Dermis blood vessel endothelial cell (primary cell): ENCODE measurements at places on chromosomes 6 and 20. TPM values are rescaled to one million over a fixed set of nuclear protein-coding genes. Genes with fewer than 3 reads are reported as not detected.

The DEFB118 gene
- not detected in 2 replicates for total RNA-seq

The PRKN gene
- 0.34 and 0.56 TPM in 2 replicates for total RNA-seq

The RAD21L1 gene
- total RNA-seq: not detected in 2 replicates

The VNN1 gene
- not detected in 2 replicates for total RNA-seq

The PSORS1C2 gene
- not detected in 2 replicates for total RNA-seq

The HSPA12B gene
- total RNA-seq: 15.1 and 16.7 TPM in 2 replicates

DNA sequence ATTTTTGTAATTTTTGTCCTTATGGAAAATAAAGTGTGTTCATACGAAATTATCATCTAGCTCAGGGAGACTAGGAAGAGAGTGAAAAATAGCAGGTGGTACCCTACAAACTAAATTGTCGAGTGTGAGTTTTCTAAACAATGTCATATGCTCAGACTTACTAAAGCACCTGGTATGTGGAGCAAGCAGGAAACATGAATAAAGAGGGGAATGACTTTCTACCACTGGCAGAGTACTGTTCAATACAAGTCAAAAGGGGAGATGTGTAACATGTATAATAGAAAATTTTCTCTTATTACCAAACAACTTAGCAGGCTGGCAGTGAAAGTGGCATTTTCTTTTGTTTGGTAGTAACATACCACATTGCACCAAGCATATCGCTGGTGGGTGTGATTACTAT lies 36.1 kb downstream of the CTNNBL1 start:
- DNase-seq: peak; percentile 35

DNA sequence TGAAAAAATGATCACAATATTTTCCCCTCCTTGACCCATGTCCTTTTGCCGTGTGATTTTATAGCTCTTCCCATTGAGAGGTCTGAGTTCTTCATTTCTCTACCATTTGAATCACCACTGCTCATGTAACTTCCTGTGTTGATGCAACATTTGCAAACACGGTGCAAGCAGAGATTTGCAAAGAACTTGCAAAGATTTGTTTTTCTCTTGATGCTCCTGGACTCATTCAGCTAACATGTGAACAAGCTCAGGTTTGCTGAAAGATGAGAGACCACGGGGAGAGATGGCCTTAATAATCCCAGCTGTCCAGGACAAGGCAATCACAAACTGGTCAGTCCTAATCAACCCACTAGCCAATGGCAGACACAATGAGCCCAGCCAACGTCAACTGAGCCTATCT lies 8.6 kb downstream of the VNN2 start:
- DNase-seq: no peak

DNA sequence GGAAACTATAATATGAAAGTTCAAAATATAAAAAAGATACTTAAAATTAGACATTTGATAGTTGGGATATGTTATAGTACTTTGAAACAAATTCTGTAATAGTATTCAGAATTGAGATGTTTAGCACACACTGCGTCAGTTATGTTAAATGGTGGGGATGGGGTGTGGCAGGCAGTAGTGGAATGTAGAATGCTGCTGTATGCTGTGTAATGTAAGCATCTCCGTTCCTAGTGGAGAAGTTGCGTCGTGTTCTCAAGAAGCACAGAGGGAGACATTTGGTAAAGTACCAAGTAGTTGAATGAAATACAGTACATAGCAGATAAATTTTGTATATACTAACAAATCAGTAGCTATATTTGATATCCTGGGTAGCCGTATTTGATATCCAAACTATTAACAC lies 192.4 kb downstream of the ZFAND3 start:
- no peak for DNase-seq

GRCh38 chr6:122861594-122861993 lies 72.5 kb downstream of the SMPDL3A start:
- no peak for DNase-seq

DNA sequence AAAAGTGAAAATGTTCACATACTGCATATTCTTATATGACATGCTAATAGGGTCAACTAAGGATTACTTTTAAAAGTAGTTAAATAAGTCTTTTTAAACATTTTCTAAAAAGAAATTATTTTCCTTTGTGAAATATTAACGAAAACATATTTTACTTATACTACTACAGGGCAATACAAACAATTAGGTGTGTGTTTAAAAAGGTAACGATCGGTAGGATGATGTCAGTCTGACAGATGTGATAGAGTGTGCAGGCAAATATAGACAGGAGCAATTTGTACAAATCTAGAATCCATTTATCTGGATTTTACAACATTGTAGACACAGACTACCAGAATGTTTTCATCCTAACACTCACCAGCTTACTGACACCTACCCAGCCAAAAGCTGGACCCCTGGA lies 257.5 kb downstream of the FOXC1 start:
- no peak for DNase-seq

DNA sequence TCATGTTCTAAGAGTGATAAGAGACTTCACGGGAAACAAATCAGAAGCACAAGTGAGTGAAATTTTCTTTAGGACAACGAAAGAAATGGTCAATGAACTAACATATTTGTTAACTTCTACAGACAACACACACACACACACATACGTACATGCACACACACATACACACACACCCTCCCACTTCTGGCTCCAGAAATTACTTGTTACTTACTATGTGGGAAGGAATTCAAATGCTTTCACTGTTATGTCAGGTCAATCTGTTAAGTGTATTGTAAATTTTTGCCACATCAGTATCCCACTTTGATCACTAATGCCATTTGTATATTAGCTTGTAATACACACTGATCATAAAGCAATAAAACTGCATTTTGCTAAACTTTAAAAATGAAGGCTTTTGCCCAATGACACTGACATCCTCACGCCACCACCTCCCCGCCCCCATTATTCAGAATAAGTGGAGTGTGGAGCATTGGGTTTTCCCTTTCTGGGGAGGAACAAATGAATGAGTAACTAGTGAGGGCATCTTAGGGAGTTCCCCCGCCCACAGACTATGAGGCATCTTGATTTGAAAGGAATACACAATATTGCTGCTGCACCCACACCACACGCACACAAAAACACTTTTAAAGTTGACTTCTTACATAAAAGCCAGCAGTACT lies 76.2 kb downstream of the ATXN1 start:
- peak; percentile 40 for DNase-seq

DNA sequence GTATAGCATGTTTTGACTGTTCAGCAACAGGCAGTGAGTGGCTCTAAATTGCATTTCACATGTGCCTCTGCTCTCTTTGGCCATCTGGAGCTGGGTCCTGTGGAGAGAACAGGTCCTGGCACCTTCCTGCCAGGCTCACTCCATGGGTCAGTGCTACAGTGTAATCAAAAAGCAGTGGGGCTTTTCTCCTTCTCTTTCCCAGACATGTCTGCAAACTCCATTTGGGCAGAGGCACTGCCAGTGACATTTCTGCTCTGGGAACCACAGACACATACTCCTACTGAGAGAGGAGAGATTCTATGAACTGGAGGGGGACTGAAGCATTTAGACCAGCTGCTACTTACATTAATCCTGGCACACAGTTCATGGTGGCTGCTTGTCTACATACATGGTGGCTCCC lies 68.3 kb upstream of the TRAF3IP2 start:
- DNase-seq: no peak

DNA sequence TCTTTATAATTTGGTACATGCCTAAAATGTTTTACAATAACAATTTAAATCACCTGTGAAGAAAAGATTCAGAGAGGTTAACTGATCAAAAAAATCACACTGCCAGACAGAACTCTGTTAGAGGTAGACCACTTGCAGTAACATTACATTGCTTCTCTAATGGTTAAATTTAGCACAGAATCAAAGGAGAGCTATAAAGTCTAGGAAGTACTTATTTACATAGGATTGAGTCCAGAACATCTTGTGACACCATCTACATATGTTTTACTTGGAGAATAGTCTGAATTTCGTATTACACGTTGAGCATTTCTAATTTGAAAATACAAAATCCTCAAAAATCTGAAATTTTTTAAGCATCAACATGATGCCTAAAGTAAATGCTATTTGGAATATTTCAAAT lies 17.2 kb upstream of the TBC1D20 start:
- DNase-seq: no peak

- DNase-seq: peak; percentile 17
Observed at GRCh38 chr20:13331536-13331935, 110.5 kb downstream of the ISM1 start.

DNA sequence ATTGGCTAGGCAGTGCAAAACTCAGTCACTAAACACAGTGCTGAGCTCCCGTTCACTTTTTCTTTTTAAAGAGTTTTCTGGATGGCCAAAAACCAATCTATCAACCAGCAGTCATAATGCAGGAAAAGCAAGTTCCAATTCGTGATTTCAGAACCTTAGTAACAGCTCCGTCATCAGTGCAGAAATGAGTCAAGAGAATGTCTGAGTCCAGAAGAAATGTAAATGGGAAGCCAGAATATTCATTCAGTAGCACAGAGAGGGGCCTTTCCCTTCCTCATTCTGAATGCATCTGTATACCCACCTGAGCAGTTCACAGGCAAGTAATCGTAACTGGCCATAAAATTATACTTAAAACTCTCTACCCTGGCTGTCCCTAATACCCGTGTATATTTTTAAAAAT lies 20.4 kb downstream of the HUS1B start:
- no peak for DNase-seq

GRCh38 chr6:113629975-113630737 lies 227.0 kb upstream of the MARCKS start:
- peak; percentile 38 for DNase-seq

GRCh38 chr6:157904999-157905398 lies 76.7 kb upstream of the SYNJ2 start:
- DNase-seq: no peak

DNA sequence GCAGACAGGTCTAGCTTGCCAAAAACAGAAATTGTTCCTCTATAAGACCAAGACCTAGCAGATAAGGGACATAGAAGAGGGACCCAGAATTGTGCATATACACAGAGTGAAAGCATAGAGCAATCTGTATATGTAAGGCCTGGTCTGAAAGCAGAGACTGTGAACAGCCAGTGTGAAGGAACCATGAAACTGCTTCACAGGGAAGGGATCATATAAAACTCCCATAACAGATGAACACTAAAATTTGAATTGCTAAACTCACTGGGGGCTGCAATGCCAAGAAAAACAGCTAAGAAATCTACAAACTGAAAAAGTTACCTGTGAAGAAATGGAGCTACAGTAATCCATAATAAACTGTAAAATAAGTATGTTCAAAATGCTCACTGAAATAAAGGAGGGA lies 7.0 kb downstream of the ZUP1 start:
- DNase-seq: no peak

- no peak for DNase-seq
Observed at GRCh38 chr6:113442040-113442439, 415.1 kb upstream of the MARCKS start.

DNA sequence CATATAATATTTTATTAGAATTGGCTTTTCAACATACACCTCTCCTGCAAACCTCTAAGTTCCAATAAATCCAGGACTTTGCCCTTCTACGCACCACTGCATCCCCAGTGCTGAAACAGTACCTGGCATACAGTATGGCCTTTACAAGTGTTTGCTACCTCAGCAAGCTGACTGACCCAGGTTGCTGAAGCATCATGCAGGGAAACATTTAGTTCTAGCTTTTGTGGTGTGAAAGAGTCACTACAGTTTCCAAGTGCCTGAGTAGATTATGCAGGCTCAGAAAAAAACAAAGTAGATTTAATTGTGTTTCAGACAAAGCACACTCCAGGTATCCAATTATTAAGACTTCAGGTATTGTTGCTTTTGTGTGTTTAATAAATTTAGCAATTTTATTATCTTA lies 614.2 kb upstream of the NRSN1 start:
- no peak for DNase-seq

DNA sequence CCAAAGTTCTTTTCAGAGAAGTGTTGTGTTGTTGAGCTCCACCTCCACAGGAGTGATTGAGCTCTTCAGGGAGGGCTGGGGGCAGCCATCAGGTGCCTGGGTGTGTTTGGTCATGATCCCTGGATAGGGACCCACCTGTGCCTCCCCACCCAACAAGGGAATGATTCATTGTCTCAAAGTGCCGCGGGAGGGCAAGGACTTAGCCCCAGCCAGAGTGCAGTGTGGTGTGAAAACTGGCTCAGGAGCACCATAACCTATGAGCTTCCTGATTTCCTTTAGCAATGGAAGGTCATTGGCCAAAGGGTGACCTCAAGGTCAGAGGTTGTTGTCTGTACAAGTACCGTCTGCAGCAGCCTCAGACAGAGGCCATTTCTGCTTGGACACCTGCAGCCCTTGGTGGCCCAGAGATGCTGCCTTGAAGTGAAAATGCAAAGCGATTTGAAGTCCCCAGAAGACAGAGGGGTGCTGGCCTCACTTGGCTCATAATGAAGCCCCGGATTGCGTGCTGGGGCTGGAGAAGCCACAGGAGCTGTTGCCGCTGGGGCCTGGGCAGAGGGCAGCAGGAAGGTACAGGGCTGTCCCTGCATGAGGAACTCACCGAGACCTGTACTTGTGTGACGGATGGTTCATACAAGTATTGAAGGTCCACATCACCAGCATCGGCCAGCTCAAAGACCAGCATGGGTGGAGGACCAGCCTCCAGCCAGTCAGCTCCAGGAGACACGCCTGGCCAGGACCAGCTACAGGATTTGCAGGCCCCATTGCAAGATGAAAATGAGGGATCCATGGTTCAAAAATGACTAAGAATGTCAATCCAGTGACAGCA lies 100.6 kb upstream of the DUSP22 start:
- no peak for DNase-seq

DNA sequence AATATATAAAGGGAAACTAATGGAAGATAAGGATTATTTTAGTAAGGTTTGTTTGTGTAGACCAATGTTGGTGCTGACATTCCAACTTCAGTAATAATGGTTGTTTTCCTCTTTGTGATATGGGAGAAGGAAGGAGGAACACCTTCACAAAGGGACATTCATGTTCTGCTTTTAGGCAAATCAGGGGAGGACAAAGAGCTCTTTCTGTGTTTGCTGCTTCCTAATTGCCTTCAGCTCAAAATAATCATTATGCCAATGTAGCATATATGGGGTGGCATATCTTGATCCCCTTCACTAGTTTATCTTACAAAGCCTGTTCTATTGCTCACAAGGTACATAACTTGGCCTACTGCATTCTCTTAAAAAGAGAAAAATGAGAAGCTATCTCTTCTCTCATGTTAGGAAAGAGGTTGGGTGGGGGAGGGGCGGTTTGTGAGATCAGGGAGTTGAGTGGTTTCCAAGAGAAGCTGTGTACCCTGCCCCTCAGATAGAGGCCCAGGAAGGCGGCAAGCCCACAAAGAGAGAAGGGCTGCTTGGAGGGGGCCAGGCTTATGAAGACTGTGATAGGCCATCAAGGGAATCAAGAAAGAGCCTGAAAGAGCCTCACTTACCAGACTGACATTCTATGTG lies 4.7 kb upstream of the ADGRG6 start:
- DNase-seq: no peak

DNA sequence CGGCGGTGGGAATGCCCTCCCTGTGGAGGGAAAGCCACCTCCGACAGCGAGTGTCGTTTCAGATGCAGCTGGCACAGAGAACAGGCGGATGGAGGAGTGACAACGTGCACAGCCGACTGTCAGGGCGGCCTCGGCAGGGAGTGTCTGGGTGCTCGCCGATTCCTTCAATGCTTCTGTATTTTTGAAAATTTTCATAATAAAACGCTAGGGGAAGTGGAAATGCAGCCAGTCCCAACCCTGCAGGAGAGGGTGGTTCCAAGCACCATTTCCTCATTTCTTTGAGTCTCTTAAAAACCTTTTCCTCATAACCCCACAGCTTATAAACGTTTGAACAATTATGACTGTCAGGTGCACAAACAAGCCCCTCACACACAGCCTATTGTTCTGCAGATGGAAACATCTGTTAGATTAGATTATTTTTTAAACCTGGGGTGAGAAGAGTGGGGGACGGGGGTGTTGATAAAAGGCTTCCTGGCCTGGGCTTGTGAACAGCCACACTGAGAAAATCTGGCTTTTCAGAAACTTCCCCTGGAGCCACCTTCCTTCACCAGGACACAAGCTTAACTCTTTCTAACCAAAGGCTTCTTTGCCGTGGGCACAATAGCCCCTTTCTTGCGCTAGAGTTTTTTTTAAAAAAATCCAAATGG lies 228.9 kb downstream of the ANKRD60 start:
- DNase-seq: peak; percentile 36
